NCI-H1092 (cell line): ENCODE measurements at places on chromosomes 12 and 14.

GRCh38 chr12:47549258-47549657 lies 156.6 kb downstream of the RPAP3 start:
- DNase-seq: no peak

DNA sequence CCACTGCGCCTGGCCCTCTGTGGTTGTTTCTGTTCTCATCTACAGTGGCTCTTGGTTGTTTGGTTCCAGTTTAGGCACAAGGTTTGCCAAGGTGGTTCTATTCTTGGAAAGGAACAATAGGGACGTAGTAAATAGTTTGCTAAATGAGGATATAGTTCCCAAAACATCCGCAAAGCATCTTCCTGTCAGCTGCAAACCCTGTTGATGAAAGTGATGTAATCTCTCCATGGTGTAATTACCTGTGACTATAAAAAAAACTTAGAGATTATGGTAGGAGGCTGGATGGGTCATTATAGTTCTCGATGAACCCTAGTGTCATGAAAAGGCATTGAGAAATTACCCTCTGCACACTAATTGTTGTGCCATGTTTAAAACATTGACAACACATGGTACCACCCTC lies 52.9 kb downstream of the SUSD6 start:
- DNase-seq: no peak

DNA sequence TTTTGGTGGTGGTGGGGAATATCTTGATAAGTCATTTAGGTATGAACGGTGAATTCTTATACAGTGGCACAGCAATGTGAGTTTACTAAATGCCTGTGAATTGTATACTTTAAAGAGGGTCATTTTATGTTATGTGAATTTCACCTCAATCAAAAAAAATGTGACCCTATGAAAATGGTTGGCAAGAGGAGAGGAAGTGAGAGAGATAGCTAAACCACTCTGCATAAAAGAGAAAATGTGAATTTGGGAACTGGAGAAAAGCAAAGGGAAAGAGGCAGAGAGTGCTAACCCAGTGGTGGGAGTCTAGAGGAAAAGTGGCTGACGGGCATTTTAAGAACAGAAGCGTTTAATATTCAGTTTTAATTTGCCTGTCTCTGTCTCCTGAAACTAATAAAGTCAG lies 93.8 kb downstream of the SLC38A6 start:
- DNase-seq: no peak

DNA sequence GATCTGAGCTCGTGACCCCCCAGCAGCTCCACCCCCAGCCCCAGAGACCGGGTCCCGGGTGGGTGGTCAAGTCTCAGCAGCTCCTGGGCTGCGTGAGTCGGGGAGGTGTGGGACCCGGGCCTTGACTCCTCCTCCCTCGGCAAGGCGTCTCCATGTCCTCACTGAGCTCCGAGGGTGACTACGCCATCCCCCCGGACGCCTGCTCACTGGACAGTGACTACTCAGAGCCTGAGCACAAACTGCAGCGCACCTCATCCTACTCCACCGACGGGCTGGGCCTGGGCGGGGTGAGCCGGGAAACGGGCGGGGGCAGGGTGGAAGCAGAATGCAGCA lies 28.1 kb downstream of the PIGH start:
- no peak for DNase-seq

- no peak for DNase-seq
These were observed 85.7 kb downstream of the MYRFL start for GRCh38 chr12:69910694-69911093.

GRCh38 chr12:112992541-112993398 lies 14.5 kb downstream of the OAS2 start:
- DNase-seq: peak; percentile 49

DNA sequence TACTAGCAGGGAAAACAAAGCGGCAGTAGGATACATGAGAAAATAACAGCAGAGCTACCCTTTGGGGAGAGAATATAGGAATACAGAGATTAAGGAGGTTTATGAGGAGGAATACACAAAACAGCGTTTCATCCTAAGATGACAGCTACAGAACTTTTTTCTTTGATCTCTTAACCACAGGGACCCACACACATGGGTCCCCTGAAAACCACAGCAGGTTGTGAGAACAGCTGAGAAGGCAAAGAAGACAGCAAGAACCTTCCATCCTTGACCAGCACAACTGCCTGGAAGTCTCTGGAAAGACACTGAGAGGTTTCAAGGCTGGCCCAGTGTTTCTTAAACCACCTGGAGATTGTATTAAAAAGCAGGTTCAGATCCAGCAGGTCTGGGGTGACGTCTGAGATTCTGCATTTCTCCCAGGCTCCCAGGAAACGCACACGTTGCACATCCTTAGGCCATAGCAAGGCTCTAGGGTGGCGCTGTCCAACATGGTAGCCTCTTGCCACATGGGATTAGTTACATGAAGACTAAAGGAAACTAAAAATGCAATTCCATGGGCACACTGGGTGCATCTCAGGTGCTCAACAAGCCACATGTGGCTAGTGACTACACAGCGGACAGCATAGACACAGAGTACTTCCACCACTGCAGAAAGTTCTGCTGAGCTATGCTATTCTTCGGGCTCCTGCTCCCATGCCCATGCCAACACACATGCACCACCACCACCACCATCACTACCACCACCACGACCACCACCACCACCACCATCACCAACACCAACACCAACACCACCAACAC lies 92.3 kb downstream of the FOXN3 start:
- DNase-seq: no peak

- DNase-seq: no peak
These were observed 86.9 kb downstream of the ATP23 start for GRCh38 chr12:58028294-58028693.

GRCh38 chr14:33556382-33557121 lies 394.3 kb downstream of the EGLN3 start:
- DNase-seq: no peak

DNA sequence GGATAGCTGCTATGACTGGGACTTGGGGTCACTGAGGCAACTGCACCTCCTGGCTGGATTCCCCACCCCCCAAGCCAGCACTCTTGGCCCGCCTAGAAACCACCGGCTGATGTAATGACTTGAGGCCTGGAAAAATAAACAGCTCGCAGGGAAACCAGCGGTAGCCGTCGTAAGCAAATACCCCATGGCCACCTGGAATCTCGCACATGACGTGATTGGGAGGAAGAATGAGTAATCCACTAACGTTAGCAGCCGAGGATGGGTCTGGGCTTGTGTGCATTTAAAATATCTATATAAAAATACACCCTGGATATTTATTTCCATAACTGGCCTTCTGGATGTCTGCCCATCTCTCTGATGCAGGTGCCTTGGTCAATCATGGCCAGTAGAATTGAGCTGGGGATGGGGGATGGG lies 120.1 kb downstream of the SMOC1 start:
- DNase-seq: no peak

- no peak for DNase-seq
These were observed 8.8 kb downstream of the RASSF3 start for GRCh38 chr12:64618953-64619590.

DNA sequence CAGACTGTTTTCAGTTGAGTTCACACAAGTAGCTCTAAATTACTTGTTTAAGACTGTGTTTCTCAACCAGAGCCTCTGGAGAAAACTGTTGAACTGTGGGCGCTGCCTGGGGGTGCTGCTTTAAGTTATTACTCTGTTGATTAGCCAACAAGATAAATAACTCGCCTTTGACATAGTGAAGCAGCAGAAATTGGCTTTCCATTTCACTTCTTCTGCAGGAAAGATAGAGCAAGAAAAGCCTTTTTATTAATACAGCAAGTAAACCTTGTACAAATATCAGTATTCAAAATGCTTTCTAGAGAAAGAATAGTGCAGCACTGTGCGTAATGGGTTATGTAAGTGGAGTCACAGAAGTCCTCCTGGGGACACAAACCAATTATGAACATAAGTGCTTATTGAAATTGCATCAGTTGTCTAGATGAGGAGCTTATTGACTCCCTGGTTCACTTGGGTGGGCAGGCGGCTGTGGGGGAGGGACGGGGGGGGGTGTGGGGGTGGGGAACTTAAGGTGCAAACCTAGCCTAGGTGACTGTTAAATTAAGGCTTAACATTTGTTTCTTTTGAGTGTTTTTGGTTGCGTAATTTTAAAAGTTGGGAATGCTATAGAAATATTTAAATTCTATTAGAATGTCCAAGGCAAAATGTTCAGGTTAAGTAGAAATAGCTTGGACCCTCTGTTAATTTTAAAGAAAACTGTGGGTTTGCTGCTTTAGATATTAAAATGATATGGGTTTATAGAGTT lies 6.3 kb downstream of the FRS2 start:
- no peak for DNase-seq

- DNase-seq: no peak
These were observed 4.3 kb downstream of the DDIT3 start for GRCh38 chr12:57515934-57516541.

GRCh38 chr12:93151079-93151762 lies 222.1 kb upstream of the EEA1 start:
- DNase-seq: no peak

DNA sequence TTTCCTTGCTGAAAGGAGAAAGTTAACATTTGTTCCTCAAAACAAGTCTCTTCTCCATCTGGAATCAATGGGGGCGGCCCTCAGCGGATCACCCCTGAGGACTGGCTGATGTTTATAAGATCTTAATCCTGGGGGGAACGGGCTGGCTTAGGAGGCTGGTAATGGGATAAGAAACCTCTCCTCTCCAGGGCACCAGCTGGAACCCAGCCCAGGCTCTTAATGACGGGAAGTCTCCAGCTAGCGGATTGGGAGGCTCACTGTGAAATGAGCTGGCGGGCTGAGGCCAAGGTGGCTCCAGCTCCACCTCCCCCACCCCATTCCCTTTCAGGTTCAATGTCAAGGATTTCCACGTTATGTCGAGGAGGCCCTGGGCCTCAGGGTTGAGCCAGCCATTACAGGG lies 1133.0 kb downstream of the VRK1 start:
- DNase-seq: no peak

GRCh38 chr14:93186466-93186865 lies 1.3 kb downstream of the LYSET start:
- no peak for DNase-seq

- DNase-seq: no peak
These were observed 62.0 kb upstream of the ASPG start for GRCh38 chr14:104023325-104024055.

- no peak for DNase-seq
These were observed 114.6 kb upstream of the MED13L start for GRCh38 chr12:116392061-116392460.

- DNase-seq: no peak
These were observed 19.1 kb downstream of the VRK1 start for GRCh38 chr14:96816281-96816680.

DNA sequence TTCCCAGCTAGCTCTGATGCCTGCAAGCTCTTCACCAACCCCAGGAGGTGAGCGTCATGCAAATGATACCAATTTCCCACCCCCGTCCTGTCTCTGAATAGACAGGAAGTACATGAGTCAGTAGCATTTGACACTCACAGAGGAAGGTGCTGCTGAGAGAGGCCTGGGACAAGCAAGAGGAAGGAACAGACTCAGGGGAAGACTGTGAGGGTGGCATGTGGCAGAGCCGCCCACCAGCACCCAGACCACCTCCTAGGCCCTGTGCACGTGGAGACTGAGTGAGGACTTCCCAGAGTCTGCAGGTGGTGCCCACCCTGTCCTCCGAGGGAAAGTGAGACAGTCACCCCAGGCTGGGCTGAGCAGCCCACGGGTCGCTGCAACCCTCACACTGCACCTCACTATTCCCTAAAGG lies 199.5 kb upstream of the SFSWAP start:
- DNase-seq: no peak

DNA sequence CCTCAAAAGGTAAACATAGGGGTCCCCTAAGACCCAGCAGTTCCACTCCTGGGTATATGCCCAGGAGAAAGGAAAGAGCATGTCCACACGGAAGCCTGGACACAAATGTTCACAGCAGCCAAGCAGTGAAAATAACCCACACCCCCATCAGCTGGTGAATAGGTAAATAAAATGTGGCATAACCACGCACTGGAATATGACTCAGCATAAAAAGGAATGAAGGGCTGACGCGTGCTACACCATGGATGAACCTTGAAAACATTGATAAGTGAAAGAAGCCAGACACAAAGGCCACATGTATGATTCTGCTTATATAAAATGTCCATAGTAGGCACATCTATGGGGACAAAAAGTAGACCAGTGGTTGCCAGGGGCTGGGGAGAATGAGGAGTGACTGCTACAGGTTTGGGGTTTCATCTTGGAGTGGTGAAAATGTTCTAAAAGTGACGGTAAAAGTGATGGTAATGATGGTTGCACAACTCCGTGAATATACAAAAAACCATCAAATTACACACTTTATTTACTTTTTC lies 3.8 kb upstream of the SCARB1 start:
- DNase-seq: no peak

DNA sequence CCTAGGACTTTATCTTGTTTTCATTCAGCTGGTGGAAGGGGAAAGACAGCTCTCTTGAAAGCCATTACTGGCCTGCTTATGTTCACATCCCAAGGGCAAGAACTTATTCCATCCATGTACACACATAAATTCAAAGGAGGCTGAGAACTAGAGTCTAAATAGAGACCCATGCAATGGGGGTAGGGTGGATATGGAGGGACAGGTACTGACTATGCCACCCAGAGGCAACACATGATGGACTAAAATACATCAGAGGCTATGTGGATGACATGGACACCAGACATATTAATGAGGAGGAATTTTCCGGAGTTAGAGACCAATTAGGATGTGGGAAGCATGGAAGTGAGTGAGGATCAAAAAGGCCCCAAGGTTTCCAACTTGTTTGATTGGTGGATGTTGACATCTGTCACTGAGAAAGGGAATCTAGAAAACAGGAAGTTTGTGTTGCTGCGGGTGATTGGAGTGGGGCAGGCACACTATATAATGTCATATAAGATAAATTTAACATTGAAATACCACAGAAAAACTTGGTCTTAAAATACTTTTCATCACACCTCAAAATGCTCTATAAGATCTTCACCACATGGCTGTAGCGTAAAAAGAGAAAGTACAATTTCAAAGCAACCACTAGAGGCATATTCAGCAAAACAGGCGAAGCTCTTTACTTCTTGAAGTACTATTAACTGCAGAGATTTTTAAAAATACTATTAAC lies 130.4 kb downstream of the GRIP1 start:
- no peak for DNase-seq

- DNase-seq: no peak
These were observed 2.2 kb downstream of the NCKAP5L start for GRCh38 chr12:49825971-49826421.

- peak; percentile 63 for DNase-seq
These were observed 12.5 kb downstream of the EGLN3 start for GRCh38 chr14:33938131-33938949.

GRCh38 chr14:75363570-75364227 lies 64.1 kb upstream of the JDP2 start:
- DNase-seq: no peak

- DNase-seq: no peak
These were observed 541.9 kb upstream of the SEL1L start for GRCh38 chr14:82075566-82075965.

- no peak for DNase-seq
These were observed 147.1 kb downstream of the GRIP1 start for GRCh38 chr12:66531766-66532165.
